ENCODE measurements at places on chromosomes 5 and 9. TPM values are rescaled to one million over a fixed set of nuclear protein-coding genes. Genes with fewer than 3 reads are reported as not detected.

The FOXD4L6 gene
- total RNA-seq, result 0.37 TPM

The TSSK1B gene
- 0.30 TPM for total RNA-seq

The NUTM2F gene
- total RNA-seq, result not detected

The ZNF79 gene
- 10.5 TPM for total RNA-seq

The CSF2 gene
- 1.2 TPM for total RNA-seq

The ITGA1 gene
- 107 TPM for total RNA-seq

The NELFB gene
- 36.5 TPM for total RNA-seq

The PDLIM4 gene
- 95.6 TPM for total RNA-seq

The RBM22 gene
- 23.2 TPM for total RNA-seq

The SHOC1 gene
- total RNA-seq, result 0.09 TPM

The TTC16 gene
- total RNA-seq, result 0.05 TPM

Data from smooth muscle cell of the umbilical artery (primary cell).